ENCODE measurements at places on chromosomes 7 and 10. TPM values are rescaled to one million over a fixed set of nuclear protein-coding genes. Genes with fewer than 3 reads are reported as not detected.

- no peak for DNase-seq
These were observed 80.4 kb downstream of the CLEC2L start for GRCh38 chr7:139603896-139604295.

GRCh38 chr10:127977357-127978009 lies 70.6 kb downstream of the PTPRE start:
- no peak for DNase-seq

DNA sequence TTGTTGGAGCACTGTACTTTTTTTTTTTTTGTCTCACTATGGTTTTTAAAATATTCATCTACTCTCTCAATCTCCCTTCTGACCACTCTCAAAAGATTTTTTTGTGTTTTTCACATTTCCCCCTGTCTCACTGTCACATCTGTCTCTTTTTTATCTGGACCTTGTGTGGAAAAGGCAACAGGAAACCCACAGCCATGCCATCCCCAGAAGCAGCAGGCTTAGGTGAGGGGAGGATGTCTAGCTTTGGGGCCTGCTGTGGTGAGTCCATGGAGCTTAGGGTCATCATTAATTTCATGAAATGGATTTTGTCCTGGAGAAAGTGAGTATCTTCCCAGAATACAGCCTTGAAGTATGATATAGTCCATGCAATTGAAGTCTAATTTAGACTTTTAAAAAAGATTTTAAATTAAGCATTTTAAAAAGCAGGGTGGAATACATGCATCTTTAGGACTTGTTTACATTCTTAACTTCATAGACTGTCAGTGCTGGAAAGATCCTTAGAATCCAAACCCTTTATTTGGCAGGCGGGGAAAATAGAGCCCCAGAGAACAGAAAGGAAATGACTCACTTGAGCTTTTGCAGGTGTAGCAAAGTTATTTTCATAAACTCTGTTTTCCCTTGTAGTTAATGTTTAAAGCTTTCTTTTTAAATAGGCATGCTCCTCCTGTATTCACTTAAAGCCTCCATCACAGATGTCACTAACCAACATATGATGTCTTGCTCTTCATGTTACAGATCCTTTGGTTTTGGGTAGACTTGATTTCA lies 25.1 kb downstream of the MINDY4 start:
- DNase-seq = no peak

- DNase-seq = no peak
These were observed 90.9 kb upstream of the WDR11 start for GRCh38 chr10:120760253-120760652.

The TMEM236 gene
- 0.11 TPM for total RNA-seq
